T47D (cell line): ENCODE measurements at places on chromosomes 7 and 10.

DNA sequence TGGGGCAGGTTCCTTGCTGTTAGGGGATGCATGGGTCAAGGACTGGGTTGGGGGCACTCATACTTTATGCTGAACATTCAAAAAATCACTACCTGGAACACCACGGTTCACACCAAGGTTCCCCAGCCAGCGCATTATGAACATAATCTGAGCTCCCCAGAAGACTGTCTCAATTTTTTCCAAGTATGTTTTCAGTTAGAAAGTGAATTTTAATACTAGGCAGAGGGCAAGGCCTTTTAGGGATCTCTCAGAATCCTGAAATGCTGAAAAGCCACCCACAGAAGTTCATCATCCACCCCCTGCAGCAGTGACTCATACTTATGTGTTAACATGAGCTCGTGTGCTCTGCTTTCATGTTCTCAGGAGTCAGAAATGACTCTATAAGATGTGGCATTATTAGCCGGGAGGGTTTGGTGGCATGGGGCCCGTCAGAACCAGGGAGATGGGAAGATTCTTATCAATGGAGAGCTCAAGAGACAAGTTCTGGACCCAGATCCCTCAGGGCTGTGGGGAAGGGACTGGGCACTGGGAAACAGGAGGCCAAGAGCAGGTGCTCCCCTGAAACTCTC, 185.2 kb upstream of the ITGB1 start:
- DNase-seq: no peak

DNA sequence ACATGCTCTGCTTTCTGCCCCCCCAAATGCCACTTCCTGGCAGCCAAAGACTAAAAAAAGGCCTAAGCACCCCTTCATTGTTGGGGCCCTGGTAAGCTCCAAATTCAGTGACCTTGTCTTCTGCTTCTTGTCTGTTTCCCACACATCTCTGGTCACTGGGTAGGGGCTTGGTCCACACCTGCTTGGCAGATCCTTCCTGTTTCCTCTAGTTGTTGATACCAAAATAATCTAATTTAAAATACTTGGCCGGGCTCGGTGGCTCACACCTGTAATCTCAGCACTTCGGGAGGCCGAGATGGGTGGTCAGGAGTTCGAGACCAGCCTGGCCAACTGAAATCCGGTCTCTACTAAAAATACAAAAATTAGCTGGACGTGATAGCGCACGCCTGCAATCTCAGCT, 130.6 kb downstream of the CAMK1D start:
- no peak for DNase-seq

- no peak for DNase-seq
Measured at GRCh38 chr10:96826438-96826837, 5.7 kb upstream of the LCOR start.

DNA sequence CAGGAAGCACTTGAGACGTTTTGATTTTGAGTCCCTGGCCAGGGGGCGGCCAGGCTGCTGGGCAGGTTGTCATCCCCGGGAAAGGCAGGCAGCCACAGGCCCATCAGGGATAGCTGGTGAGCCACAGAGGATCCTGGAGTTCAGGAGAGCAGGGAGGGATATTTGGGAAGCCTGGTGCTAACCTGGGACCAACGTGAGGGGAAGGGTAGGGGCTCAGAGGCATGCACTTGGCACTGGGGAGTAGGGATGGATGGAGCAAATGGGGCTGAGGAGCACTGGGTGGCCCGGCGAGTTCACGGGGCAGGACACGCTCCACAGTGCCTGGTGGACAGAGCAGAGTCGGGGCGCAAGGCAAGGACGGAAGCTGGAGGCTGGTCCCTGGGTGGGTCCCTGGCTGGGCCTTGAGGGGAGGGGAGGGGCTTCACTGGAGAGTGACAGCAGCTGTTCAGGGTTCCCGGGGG, 30.2 kb downstream of the LRRC27 start:
- DNase-seq: no peak

DNA sequence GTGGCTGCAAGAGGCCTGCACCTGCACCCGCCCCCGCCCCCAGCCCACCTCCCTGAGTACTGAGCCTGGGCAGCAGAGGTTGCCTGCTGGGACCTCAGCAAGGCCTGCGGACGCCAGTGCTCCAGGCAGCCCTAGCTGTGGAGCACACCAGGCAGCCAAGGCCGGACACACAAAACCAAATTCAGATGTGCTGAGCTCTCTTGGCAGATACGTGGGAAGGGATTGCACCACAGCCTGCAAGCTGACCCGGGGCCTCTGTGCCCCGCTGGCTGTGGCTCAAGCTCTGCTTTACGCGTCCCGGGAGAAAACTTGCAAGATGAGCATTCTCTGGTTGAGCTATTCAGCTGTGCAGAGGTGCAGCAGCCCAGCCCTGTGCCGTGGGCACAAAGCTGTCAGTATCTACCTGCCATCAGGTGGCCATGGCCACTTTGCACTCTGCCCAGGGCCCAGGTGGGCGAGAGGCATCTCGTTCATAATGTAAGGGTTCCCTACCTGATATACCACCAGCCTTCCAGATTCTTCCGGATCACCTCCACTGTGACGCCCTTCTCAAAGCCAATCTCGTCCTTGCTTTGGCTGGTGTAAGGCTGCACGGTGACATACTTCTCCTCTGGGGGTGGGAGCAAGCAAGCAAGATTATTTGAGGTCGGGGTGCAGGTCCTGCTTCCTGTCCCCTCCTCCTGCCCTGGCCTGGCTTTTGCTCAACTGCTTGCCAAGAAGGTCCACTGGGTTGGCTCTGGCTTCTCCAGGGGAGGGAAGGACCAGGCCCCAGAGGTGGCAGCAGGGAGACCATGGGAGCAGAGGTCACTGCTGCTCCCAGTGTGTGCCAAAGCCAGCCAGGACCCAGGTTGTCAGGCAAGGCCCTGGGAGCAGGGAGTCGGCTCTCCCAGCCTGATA, 123.4 kb downstream of the NEURL1 start:
- DNase-seq: no peak

GRCh38 chr10:113183573-113183972, 233.5 kb downstream of the TCF7L2 start:
- no peak for DNase-seq

DNA sequence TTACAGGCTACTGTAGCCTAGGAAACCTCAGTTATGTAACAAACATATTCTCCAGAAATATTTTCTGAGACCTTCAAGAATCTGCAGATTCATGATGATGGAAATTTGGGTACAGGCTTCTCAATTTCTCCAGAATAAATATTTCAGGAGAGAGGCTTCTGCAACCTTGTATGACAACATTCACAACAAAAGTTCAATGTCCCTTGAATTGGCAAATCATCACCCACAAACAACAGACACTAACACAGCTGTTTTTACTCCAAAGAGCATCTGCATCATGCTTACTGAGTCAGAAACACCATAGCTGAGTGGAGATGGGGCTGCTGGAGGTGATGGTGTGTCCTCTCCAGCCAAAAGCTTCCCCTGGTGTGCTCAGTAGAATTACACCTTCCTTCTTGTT, 9.3 kb upstream of the COBL start:
- no peak for DNase-seq

DNA sequence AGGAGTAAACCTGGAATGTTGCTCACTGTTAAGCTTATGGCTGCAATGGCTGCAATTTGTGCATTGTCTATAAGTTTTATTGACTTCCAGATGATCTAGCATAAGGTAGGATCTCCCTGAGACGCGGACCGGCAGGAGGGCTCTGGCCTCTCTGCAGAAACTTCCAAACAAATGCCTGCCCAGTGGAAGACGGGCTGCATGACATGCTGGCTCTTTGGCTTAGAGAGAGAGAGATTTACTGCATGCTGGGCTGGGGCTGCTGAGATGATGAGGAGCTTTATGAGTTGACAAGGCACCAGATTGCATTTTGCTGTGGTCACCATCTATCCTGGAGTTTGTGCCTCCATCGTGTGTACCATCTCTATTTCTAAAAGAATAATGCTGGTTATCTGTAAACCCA, 193.2 kb downstream of the GALNT17 start:
- no peak for DNase-seq

DNA sequence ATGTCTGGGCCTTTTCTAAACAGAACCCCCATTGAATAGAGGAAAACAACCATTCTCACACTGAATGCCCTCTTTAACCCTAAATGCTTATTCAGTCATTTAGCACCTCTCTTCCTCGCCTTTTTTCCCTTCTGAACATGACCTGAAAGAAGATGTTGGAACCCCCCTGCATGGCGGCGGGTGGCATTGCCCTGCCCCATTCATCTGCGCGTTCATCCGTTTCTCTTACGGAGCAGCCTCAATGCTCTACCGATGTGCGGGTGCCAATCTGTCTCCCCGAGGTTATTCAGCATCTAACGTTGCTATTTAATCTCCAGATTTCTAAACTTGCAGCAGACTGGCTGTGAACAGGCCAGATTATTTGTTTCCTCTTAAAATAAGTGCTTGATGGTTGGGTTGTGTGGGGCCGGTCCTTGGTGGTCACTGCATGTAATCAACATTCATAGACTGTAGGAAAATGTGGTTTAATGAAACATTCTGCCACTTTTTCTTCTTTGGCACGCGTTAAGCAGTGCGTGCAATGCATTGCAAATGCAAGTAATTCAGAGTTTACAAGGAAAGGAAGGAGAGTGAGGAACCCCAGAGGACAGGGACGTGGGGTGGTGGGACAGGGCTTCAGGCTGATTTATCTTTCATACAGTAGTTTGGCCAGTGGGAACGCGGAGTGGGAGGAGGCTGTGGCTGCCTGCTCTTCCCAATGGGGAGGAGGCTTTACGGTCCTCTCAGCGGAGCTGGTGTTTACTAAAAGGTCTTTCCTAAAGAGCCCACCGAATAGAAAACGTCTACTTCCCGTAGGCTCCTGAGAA, 286.7 kb downstream of the DPP6 start:
- DNase-seq: no peak

- DNase-seq: no peak
Measured at GRCh38 chr7:150755473-150756099, 18.4 kb downstream of the GIMAP5 start.

GRCh38 chr7:28700096-28700495, 258.0 kb downstream of the TRIL start:
- DNase-seq: no peak

- no peak for DNase-seq
Measured at GRCh38 chr10:131311661-131312477, at the start of gene TCERG1L. Gene TCERG1L, minus strand, starts transcription at chr10:131311721. Its CDS starts 86 bp downstream, at chr10:131311635.

- no peak for DNase-seq
Measured at GRCh38 chr10:92126100-92126650, 164.7 kb downstream of the CPEB3 start.

DNA sequence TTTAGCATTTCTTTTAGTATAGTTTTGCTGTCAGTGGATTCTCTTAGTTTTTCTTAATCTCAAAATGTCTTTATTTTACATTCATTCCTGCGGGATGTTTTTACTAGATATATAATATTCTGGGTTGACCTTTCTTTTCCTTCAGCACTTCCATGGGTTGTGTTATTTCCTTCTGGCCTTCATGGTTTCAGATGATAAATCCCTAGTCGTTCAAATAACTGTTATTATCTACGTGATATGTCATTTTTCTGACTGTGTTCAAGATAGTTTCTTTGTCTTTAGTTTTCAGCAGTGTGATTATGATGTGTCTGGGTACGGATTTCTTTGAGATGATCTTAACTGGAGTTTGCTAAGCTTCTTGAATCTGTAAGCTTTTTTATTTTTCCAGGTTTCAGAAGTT, 75.7 kb upstream of the ELN start:
- no peak for DNase-seq

- DNase-seq: no peak
Measured at GRCh38 chr10:60957667-60958221, 13.8 kb upstream of the RHOBTB1 start.

- DNase-seq: no peak
Measured at GRCh38 chr7:155470686-155471638, 13.0 kb downstream of the EN2 start.

GRCh38 chr7:115299397-115300037, 377.6 kb downstream of the MDFIC start:
- DNase-seq: no peak

DNA sequence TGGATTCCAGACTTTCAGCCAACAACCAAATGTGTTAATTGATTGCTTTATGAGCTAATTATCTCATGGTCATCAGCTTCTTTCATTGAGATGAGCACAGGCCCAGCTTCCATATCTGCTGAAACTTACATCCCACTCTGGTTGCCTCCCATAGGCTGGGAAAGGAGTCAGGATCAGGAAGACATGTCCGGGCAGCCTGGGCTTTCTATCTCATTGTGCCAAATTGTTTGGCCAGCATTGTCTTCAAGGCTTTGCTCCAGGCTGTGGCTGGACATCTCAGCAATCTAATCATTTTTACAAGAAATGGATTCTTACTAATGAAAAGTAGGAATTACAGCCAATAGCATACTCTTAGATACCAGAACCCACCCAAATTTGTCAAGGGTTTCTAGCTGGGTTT, 295.2 kb downstream of the CXCL12 start:
- no peak for DNase-seq

GRCh38 chr7:17155529-17155928, 142.9 kb upstream of the AHR start:
- no peak for DNase-seq

- DNase-seq: no peak
Measured at GRCh38 chr10:79292891-79293746, 54.1 kb upstream of the PPIF start.

DNA sequence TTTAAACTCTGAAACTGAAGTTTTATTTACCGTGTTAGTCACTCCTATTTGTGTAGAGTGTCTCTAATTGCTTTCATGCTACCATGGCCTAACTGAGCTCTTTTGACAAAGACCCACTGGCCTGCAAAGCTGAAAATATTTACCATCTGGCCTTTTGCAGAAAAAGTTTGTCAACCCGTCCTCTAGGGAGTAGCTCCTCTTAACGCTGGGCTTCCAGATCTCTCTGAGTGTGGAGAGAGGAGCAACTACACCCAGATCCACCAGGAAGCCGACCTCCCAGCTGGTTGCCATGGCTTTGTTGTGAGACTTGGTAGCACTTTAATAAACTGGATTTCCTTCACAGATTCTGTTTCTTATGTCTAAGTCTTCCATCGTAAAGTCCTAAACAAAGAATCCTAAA, 4.2 kb upstream of the C10orf71 start:
- no peak for DNase-seq

GRCh38 chr7:54336800-54337199, 205.4 kb upstream of the VSTM2A start:
- no peak for DNase-seq

DNA sequence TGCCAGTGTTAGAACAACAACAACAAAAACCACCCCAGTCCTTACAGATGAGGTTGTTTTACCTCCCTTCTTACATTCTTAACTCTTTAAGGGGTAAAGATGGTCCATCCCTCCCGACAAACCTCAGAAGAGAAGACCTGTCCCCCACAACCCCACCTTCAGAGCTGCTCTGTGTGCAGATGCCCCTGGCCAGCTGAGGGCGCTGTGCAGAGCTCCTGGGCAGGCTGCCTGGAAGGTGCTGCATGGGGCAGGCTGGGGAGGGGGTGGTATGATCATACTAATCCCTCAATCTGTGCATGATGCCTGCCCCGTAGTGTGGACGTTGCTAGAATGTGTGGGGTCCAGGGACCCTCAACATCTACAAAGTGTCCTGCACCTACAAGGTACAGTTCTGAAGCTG, 387.1 kb downstream of the INHBA start:
- peak; percentile 30 for DNase-seq
